ENCODE measurements at places on chromosomes 1 and 21. TPM values are rescaled to one million over a fixed set of nuclear protein-coding genes. Genes with fewer than 3 reads are reported as not detected.

Gene CFHR1
- not detected for total RNA-seq

GRCh38 chr1:42931911-42932422 is 26.7 kb downstream of the SLC2A1 start:
- peaks cover 83% of the 10 kb centered on the region for H3K4me1 ChIP-seq
- DNase-seq = peak; percentile 82
- peak overlapping the region; percentile 91 for H3K27ac ChIP-seq

DNA sequence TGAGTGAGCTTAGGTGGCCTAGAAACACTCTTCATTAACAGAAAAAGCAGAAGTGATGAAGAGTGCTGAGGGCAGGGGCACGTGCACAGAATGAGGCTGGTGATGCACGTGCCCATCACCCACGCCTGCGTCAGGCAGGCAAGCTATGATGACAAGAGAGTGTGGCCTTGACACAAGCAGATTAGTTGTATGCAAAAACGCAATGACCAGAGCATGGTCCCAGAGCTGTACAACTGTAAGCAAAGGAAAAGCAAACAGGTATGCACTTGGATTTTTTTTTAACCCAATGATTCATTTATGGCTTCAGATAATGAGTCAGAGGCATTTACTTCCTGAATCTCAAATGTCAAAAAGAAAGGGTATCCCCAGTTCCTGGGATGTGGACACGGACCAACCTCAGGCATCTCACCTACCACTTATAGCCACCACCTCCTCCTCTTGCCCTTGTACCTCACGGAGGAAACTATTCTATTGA is 9.1 kb upstream of the TMEM61 start:
- peak overlapping the region; percentile 10 for H3K27ac ChIP-seq
- H3K36me3 ChIP-seq = no peaks in the 10 kb centered on the region
- H3K4me3 ChIP-seq = no peak overlapping the region
- DNase-seq = no peak

DNA sequence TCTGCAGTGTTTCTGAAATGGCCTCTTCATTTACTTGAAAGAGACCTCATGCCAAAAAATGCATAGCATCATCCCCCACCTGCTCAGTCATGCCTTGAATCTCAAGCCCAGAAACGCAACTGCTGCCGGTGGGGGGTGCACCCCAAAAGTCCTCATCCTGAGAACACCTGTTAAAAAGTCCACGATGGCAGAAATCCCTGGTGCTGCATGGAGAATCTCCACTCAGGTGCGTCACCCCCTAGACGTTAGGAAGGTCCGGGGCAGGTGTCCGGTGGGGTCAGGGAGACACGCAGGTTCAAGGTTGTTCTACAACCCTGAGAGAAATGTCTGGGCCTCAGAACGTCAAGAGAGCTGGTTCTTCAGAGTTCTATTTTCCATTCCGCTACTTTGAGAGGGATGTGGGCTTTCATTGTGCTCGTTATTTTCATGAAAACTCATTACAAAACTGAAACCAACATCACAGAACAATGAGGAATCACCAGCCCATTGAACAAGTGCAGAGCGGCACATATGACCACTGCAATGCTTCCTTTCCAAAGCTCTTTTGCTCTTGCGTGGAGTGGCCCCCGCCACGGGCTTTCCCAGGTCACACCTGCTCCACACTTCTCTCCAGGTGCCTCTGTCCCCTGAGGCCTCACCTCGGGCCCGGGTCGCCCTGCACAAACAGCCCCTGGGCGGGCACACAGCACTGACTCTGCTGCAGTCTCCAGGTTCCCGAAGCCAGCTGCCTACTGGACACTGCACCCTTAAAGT is 201.9 kb downstream of the TOMM20 start:
- no peaks in the 10 kb centered on the region for H3K36me3 ChIP-seq
- no peaks in the 10 kb centered on the region for H3K27me3 ChIP-seq
- H3K4me3 ChIP-seq = peak overlapping the region; percentile 78
- peaks cover 30% of the 10 kb centered on the region for H3K4me1 ChIP-seq

GRCh38 chr1:177789956-177790355 is 179.9 kb downstream of the SEC16B start:
- no peak for DNase-seq
- no peaks in the 10 kb centered on the region for H3K4me1 ChIP-seq
- no peaks in the 10 kb centered on the region for H3K36me3 ChIP-seq
- peaks cover 2% of the 10 kb centered on the region for H3K27me3 ChIP-seq

All from activated B cell treated with CpG ODN at 0.5 μM for 24 hours (primary cell).